ENCODE measurements at places on chromosomes 16 and 17. TPM values are rescaled to one million over a fixed set of nuclear protein-coding genes. Genes with fewer than 3 reads are reported as not detected.
A peak's percentile ranks its signal among the peaks of the same experiment; 100 is the strongest.

DNA sequence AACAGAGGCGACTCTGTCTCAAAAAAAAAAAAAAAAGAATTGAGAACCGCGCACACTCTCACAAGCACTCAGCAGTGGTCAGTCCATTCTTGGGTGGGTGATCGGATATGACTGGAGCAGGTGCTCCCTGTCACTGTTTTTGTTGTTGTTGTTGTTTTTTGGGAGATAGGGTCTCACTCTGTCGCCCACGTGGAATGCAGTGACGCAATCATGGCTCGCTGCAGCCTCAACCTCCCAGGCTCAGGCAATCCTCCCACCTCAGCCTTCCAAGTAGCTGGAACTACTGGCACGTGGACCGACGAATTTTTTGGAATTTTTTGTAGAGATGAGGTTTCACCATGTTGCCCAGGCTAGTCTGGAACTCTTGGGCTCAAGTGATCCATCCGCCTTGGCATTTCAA, 30.0 kb downstream of the RAB11FIP3 start:
- DNase-seq, result no peak

Gene CD300E
- total RNA-seq, result not detected

- peak; percentile 63 for DNase-seq
Observed at GRCh38 chr16:81618661-81619060, 160.4 kb upstream of the PLCG2 start.

- no peak for DNase-seq
Observed at GRCh38 chr16:73056448-73056847, 8.5 kb upstream of the ZFHX3 start.

GRCh38 chr16:48533931-48534330, 76.0 kb downstream of the N4BP1 start:
- DNase-seq, result no peak

GRCh38 chr16:89358030-89359005, 132.0 kb downstream of the ANKRD11 start:
- no peak for DNase-seq

Gene DYNLRB2
- total RNA-seq, result not detected

Gene TMC7
- 6.0 TPM for total RNA-seq

Gene RASD1
- total RNA-seq, result 0.88 TPM

GRCh38 chr17:75970011-75970523, 8.9 kb downstream of the ACOX1 start:
- DNase-seq, result no peak

DNA sequence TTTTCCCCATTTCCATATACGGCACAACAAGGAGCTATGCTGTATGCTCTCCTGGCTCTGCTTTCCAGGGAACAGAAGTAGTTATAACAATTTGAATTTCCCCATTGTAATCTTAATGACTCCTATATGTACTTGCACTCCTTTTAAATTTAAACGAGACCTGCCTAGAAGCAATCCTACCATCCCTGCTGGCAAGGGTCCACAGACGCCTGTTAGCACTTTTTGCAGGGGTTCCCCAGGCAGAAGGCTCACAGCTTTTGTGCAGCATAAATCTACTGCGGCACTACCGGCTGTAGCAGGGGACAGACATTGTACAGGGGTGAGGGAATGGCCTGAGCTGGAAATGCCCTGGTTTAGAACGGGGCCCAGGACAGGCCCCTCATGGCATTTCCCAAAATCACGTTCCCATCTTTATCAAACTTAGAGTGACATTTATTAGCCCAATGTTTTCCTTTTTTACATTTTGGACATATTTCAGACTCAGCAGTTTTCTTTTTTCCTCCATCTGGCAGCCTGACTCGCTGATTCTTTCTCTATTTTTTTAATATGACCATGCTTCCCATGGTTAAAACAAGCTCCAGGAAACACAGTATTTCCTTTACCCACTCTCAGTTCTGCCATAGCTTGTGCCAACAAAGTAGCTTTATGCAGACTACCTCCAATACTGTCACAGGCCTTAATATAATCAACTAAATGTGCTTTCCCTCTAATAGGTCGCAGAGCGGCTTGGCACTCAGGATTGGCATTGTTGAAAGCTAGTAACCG, 35.4 kb upstream of the USP22 start:
- DNase-seq, result no peak

Gene CTNS
- total RNA-seq, result 9.4 TPM

DNA sequence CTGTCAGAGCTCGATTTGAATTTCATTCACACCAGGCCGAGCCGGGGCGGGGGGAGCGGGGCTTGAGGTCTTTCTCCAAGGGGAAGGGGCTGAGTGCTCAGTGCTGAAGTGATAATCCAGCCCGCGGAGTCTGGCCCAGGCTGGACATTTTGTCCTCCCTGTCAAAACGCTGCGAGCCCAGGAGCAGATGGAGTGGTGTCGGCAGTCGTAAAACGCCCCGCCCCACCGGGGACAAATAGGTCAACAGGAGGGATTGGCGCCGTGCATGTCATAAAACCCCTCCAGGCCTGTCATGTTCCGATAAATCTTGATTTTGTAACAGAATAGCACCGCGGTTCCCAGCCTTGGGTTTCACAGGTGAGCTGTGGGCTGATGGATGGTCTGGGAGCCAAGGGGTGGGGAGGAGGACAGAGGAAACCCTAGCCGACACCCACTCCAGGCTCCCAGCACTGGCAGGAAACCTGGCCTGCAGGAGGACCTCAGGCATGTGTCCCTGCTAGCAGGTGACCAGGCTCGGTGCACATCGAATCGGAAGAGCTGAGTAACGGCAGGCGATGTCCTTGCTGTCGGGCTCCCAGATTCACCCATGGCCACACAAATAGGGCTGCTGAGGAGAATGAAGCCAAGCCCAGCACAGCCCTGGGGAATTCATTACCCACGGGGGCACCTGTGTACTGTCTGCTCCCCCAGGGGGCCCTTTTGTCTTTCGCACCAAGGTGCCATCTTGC, 341.4 kb downstream of the FOXL1 start:
- no peak for DNase-seq

GRCh38 chr16:72552654-72553053, 380.7 kb upstream of the PMFBP1 start:
- DNase-seq, result no peak

- DNase-seq, result no peak
Observed at GRCh38 chr16:87445486-87445885, 47.3 kb downstream of the ZCCHC14 start.

GRCh38 chr17:57696050-57696449, 49.0 kb downstream of the CCDC182 start:
- DNase-seq, result no peak

DNA sequence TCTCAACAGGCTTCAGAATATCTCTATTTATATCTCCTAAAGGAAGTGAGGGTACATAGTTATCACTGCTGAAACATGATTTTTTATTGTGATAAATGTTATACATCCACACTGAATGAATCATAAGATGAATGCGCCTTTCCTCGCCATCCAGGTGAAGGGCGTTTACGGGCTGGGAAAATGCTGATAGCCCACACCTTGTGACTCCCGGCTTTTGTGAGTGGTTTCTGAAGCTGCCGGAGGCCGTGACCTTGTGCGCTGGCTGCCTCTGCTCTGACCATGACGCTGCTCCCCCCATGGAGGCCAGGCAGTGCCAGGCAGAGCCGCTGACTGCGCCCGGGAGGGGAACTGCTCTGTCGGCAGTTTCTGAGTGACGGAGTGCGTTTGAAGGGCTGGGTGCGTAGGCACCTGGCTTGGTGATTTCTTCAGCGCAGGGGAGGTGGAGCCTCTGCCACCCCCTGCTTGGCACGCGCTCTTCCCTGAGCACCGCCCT, 97.2 kb downstream of the RAP1GAP2 start:
- DNase-seq, result no peak

DNA sequence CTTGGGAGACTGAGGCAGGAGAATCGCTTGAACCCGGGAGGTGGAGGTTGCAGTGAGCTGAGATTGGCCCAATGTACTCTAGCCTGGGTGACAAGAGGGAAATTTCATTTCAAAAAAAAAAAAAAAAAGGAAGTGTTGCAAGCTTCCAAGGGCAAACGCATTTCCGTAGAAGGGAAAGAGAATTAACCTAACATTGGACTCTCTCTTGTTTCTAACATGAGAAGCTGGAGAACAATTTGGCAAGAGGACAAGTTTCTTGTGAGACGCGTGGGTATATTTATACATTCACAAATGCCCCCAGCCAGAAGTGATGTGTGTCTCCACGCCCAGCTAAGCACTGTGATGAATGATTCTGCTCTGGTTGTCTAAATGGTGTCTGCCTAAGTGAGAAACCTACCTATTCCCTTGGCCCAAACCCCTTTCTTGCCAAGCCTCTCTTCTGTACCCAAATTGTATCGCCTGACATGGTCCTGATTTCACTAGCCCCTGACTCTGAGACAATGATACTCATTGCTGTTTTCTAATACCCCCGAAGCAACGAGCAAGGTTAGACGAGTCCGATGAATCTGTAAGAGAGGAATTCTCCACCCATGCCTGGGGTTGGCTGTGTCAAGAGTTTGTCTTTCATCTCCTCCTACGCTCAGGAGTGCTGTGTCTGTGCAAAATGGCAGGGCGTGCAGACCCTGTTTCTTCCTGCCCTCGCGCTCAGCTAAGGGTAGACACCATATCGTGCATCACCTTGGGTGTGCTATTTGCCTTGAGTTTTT, 14.2 kb upstream of the ST6GALNAC2 start:
- no peak for DNase-seq

DNA sequence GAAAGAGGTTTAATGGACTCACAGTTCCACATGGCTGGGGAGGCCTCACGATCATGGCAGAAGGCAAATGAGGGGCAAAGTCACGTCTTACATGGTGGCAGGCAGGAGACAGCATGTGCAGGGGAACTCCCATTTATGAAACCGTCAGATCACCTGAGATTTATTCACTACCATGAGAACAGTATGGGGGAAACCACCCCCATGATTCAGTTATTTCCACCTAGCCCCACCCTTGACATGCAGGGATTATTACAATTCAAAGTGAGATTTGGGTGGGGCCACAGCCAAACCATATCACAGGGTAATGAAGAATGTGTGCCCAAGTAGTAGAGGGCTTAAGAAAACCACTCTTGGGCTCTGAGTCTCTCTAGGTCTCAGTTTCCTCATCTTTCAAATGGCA, 85.1 kb downstream of the PRKCB start:
- no peak for DNase-seq

- no peak for DNase-seq
Observed at GRCh38 chr16:14056970-14057369, 14.1 kb upstream of the MRTFB start.

Gene MRPL12
- total RNA-seq, result 13.2 TPM
